Left renal pelvis (tissue), 4 donors: ENCODE measurements at places on chromosomes 13 and 19.

GRCh38 chr19:2055931-2056836 lies 5.1 kb upstream of the MKNK2 start:
- DNase-seq = no peak

DNA sequence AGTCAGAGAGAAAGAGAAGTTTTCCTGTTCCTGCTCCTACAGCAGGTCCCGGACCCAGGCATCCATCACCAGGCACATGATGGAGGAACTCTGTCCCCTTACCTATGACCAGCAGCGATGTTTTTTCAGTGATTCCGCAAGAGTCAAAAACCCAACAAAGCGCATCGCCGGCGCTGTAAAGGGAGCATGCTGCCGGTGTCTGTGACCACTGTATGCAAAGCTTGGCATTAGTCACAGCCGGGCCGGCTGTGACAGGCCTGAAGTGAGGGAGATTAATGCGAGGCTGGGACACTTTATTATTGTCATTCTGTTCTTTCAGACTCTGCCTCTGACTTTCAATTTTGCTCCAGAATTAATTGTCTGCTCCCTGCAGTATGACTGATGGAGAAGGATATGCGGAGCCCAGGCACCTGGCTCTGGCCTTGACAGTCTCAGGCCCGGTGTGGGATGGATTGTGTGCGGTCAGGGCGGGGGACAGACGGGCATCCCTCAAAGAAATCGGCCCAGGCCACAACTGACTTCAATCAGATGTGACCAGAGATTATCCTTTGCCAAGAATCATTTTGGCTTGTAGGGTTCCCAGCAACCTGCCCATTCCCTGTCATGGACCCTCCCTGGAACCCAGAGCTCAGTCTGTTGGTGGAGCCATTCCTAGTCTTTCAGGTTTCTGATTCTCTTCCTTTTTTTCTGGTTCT lies 462.0 kb upstream of the ZNF507 start:
- no peak for DNase-seq

DNA sequence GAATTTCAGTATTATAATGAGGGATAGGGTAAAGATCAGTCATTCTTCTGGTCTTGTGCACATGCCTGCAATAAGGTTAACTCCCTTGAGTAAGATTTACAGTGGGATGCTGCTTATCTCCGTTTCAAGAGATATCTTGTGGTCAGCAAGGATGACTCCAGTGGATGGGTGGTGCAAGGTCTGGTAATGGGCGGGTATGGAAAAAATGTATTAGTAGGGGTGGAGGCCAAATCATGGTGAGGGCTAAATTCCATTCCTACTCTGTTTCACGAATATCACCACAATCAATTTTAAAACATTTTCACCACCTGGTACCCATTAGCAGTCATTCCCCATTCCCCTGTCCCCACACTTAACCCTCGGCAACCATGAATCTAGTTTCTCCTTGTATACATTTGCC lies 40.6 kb downstream of the CCDC122 start:
- DNase-seq = no peak

DNA sequence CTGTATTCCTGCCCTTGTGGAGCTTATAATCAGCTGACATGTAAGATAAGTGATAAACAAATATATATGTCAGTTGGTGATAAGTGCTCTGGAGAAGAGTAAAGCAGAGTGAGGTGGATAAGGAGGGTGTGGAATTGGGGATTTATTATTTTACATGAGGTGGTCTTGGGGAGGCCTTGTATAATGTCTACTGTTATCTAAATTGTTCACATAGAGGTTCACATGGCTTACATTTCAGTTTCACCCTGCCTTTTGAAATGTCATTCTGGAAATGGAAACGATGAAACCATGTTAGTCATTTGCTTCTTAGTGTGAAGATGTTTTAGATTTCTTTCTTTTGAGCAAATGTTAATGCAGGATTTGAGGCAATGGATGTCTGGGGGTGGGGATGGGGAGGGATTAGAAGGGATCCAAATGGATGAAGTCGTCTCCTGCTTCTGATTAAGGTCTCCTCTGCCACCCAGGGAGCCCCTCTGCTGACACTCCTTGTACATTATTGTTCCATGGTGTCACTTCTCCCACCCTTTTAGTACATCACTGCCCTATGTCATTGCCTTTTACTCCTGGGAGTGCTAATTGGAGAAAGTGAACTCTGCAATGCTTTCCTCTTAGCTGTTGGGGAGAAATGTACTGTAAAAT lies 14.0 kb downstream of the B3GLCT start:
- no peak for DNase-seq

DNA sequence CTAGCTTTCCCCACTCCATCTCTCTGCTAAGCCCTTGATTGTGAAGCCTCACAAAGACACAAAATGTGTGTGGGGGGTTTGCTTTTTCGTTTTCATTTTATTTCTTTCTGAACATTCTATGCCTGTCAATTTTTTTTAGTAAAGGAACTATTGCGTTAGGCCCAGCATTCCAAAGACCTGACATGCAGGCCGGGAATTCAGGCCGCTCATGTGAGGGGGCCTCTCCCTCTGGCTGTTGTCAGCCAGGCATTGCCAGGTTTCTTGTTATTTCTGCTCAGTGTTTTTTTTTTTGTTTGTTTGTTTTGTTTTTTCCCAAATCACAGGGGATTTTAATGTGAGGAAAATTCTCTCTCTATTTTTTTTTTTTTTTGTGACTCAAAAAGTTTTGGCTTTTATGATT lies 10.3 kb upstream of the MEDAG start:
- no peak for DNase-seq

GRCh38 chr13:61768175-61768574 lies 352.5 kb upstream of the PCDH20 start:
- DNase-seq = no peak

GRCh38 chr19:17743874-17744580 lies 7.2 kb upstream of the FCHO1 start:
- no peak for DNase-seq

GRCh38 chr19:16380943-16381755 lies 56.5 kb downstream of the KLF2 start:
- no peak for DNase-seq

- no peak for DNase-seq
These were observed 135.0 kb downstream of the KDM4B start for GRCh38 chr19:5103812-5104410.

DNA sequence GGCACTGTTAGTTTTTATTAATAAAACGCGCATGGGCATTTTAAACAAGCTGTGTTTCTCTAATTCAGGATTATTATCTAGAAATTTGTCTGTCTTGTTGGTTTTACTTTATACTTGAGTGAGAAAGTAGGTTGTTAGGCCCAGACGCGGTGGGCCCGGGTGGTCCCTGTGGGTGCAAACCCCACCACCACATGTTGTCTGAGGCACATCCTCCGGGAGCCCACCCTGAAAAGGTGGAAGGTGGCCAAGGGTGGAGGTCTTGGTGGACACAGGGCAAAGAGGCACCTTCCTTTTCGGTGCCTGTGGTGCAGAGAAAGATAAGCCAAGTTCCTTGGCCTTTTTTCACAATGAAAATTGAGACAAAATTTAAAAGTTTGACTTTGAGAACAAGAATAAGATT lies 16.6 kb downstream of the ATP4B start:
- DNase-seq = no peak

GRCh38 chr13:94708031-94708859 lies 4.1 kb downstream of the SOX21 start:
- DNase-seq = no peak
